ENCODE measurements at places on chromosomes 3 and 15. TPM values are rescaled to one million over a fixed set of nuclear protein-coding genes. Genes with fewer than 3 reads are reported as not detected.
A peak's percentile ranks its signal among the peaks of the same experiment; 100 is the strongest.

GRCh38 chr15:40313531-40314398 is 6.0 kb upstream of the PLCB2 start:
- no peak for DNase-seq

DNA sequence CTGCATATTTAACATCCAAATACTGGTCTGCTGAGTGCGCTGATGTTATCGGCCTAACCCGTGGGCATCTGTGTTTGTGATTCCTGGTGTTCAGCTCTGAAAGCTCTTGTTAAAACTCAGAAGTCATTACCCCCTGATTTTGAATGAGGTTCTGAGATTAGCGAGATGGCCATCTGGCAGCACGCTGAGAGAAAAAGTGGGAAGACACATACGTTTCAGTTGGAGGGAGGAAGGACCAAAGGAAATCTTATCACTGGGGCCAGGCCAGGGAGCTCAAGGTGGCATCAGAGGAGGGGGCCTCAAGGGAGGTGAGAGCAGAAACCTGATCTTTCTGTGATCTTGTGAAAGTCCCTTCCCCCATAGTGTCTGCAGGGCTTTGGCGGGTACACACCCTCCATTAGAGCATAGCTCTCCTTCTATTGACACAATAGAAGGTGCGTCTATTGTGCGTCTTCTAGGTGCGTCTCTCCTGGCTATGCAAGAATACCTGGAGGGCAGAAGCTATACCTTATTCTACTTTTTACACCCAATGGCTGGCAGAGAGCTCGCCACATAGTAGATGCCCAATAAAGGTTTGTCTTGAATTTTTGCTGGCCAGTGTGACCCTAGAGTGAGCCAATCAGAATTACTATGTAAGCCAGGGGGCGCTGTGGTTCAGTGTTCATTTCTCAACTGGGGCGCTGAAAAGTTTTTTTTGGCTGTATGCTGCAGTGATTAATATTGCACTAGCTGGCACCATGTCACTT is 182.4 kb downstream of the SHQ1 start:
- peak; percentile 39 for DNase-seq

- peak; percentile 50 for DNase-seq
Observed at GRCh38 chr3:150449169-150449721, 41.1 kb downstream of the TSC22D2 start.

- DNase-seq, result peak; percentile 47
Observed at GRCh38 chr3:127628788-127629466, at the start of gene PODXL2. Gene PODXL2 (plus strand): TSS chr3:127629185. CDS start chr3:127629220, 35 bp downstream.

DNA sequence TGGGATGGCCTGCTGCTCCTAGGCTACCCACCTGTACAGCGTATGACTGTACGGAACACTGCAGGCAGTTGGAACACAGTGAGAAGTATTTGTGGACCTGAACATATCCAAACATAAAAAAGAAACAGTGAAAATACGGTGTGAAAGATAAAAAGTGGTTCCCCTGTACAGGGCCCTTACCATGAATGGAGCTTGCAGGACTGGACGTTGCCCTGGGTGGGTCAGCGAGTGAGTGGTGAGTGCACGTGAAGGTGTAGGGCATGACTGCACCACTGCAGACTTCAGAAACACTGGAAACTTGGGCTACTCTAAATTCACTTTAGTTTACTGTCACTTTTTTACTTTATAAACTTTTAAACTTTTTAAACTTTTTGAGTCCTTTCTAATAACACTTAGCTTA is 71.2 kb upstream of the SLC6A6 start:
- DNase-seq, result no peak

DNA sequence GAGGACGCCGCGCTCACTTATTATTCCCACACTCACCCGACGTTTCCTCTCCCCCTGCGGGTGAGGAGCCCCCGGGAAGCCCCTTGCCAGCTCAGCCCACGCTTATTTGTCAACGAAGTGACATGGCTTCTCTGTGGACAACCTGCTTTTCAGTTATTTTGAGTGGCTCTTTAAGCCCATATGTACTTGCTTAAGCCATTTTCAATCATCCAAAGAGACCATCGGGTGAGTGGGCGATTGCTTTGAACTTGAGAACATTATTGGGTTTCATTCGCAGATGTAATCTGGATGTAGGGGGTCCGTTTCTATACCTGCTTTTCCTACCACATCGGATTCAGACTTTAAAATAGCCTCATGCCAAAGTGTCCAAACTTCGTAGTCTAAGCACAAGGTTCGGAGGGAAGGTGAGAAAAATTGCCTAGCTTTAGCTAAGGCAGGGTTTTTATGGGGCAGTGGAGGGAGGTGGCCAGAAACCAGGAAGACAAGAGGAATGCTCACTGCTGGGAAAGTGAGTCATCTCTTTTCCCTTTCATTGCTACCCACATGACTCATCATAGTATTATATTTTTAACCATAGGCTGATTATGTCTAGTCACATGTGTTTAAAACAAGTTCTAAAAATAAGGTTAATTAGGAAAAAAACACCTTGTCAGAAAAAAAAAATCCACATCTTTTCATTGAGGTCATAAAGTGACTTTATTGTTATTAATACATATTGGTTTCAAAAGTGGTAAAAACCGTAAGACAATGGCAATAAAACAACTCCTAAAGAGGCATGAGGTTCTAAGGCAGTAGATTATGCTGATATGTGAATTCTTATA is 773.1 kb upstream of the NR2F2 start:
- DNase-seq, result peak; percentile 89

- peak; percentile 67 for DNase-seq
Observed at GRCh38 chr15:66472176-66472999, 25.2 kb downstream of the SNAPC5 start.

DNA sequence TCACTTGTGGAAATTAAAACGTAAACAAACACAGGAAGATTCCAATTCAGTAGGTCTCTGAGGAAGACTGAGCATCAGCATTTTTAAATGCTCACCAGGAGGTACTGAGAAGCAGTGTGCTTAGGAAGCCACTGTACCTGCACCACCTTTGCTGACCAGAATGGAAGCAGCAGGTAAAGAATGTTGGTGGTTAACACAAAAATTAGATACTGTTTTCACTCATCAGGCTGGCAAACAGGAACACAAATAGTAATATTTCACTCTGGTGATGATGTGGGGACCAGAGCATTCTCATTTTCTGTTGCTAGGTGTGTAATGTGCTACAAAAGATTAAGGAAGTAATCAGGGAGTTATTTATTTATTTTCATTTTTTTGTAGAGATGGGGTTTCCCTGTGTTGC is 29.9 kb upstream of the GHSR start:
- DNase-seq, result no peak

GRCh38 chr3:176609361-176609760 is 587.9 kb downstream of the TBL1XR1 start:
- DNase-seq, result no peak

- DNase-seq, result no peak
Observed at GRCh38 chr3:18499301-18499700, 74.2 kb upstream of the SATB1 start.

GRCh38 chr3:11655196-11655928 is 11.6 kb upstream of the VGLL4 start:
- no peak for DNase-seq

GRCh38 chr15:66720206-66721010 is 18.4 kb downstream of the SMAD6 start:
- peak; percentile 65 for DNase-seq

- DNase-seq, result no peak
Observed at GRCh38 chr3:14336749-14337598, 65.4 kb upstream of the SLC6A6 start.

- no peak for DNase-seq
Observed at GRCh38 chr15:52199271-52199670, 8.1 kb upstream of the GNB5 start.

DNA sequence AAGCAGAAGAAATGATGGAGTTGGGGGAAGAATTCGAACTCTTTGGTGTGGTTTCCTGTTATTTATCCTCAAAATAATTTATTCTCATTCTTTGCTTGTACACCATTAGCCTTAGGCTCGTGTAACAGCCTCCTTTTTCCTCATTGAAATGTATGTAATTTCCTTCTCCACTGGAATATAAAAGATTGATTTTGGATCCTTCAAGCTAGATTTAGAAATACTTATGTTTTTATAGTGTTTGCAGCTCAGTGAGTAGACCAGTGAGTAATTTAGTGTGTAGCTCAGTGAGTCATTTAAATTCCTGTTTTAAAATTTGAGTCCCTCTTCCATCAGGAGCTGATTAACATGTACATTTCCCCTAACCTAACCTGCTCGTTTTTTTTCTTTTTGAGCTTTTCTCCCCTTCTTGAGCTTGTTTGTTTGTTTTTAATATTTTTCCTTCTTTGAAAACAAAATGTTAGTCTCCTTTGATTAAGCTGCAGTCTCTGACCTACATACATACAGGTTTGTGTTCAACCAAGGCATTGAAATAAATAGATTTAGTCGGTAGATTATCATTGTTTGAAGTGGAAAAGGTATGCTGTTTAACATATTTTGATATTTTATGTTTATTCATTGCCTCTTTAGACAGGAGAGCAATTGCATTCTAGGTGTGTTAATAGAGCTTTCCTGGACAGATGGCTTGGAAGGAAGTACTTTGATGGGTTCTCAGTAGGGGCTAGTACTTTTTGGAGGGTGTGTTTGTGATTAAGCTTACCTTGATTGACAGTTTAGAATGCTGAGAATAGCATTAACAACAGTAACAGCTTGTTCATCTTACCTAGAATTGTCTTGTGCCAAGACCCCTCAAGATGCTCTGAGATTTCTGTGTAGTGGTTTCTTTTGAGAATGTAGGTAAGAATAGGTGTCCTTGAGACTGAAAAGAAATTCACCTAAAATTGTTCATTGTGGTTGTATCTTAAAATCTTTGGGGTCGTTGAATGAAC is 5.9 kb downstream of the USP3 start:
- peak; percentile 25 for DNase-seq

DNA sequence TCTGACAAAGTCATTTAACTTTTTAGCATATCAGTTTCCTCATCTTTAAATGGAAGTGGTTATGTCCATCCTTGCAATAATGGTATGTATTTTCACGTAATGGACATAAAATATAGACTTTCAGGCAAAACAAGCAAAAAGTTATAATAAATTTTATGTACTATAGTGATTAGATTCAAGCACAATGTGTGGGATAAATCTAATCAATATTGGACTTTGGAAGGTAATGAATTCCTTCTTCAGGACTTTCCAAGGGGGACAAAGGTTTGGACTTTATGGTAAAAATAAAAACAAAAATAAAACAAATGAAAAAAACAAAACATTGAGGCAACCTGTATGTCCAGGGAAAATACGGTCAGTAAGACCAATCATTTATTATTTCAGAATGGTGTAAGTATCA is 357.7 kb downstream of the ROBO1 start:
- no peak for DNase-seq

WDR76 gene
- total RNA-seq, result 29.6 TPM

MANF gene
- total RNA-seq, result 108 TPM

CPNE4 gene
- total RNA-seq, result 0.96 TPM

TF gene
- not detected for total RNA-seq

GOLGA8S gene
- total RNA-seq, result not detected

CCR9 gene
- total RNA-seq, result not detected

SLC30A4 gene
- 1.0 TPM for total RNA-seq

GOLGA8Q gene
- total RNA-seq, result 2.3 TPM

SCN5A gene
- total RNA-seq, result not detected

PEX11A gene
- total RNA-seq, result 12.6 TPM
